ENCODE measurements at places on chromosomes 1 and 21.

GRCh38 chr1:57124170-57124569, 158.4 kb upstream of the C8B start:
- DNase-seq: no peak

DNA sequence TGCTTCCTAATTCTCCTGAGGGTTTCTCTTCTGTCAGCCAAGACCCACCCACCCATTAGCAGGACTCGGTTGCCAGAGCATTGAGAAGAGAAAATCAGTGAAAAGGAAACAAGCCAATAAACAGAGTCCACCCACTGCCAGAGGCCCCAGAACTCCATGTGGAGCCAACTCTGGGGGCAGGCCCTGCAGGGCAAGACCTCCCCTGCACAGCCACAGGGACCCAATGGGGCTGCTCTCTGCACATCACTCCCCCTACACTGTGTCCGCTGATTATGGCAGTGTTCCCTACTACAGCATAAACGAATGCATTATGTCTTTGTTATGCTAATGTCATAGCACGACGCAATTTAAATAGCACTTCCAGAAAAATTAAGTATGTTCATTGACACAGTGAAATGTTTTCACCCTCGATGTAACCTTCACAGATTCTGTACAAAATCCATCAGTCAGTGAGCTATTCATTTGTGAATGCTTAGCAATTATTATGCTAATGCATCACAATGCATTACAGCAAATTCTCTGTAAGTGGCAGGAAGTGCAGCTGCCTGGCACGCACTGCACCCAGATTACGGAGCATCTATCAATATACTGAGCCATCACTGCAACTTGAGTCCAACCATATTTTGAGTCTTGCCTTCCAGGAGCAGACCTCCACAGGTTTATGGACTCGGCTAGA, 56.4 kb downstream of the GRIK3 start:
- DNase-seq: no peak

DNA sequence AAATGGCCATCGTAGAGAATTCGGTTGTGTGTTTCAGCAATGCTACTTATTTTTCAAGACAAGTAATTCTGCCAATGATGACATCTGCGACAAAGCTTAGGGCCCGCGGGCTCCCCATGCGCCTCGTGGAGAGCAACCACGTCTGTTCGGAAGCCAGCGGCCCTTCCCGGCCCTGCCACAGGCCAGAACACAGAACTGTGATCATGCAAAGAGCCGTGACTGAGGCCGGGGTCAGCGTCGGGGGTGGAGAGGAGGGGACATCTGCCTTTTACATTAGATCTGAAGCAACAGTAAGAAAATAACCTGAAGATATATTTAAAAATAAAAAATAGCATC, 103.7 kb downstream of the PGBD5 start:
- DNase-seq: no peak

DNA sequence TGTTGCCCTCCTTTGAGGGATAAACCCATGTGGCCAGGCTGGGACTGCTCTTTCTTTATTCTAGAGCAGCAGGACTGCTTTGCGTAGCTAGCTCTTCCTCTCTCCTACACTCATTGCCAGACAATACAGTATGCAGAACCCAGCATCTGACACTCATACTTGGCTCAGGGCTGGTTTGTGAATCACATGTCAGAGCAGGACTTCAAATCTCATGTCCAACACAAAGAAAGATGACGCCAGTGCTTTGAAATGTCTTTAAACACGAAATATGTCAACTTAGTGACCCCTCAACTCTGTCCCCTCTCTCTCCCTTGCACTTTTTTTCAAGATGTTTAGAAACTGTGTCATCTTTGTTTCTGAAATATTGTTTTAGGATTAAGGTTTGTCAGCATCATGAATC, 135.0 kb downstream of the TGFB2 start:
- no peak for DNase-seq

GRCh38 chr1:171252482-171252881, 4.2 kb downstream of the FMO1 start:
- no peak for DNase-seq

DNA sequence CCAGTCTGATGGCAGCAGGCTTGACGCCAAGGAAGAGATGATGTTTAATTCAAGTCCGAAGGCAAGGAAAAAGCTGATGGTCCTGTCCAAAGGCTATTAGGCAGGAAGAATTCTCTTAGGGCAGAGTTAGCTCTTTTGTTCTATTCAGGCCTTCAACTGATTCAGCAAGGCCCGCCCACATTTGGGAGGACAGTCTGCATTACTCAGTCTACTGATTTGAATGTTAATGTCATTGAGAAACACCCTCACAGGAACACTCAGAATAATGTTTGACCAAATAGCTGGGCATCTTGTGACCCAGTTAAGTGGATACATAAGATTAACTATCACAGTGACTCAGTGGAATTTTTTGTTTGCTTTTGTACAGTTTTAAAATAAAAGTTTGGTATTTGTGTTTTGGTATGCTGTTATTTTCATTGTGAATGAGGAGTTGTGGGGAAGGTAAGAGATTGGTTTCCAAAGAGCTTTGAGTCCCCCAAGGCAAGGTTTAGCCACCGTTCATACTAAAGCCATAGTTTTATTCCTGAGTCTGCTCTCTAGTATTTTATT, 1.7 kb upstream of the ZNF691 start:
- DNase-seq: peak; percentile 87

Data from inflammatory macrophage treated with lipopolysaccharide for 1 hour (primary cell).